Upper lobe of right lung (tissue), 1 donor: ENCODE measurements at places on chromosomes 5 and 9. TPM values are rescaled to one million over a fixed set of nuclear protein-coding genes. Genes with fewer than 3 reads are reported as not detected.

DNA sequence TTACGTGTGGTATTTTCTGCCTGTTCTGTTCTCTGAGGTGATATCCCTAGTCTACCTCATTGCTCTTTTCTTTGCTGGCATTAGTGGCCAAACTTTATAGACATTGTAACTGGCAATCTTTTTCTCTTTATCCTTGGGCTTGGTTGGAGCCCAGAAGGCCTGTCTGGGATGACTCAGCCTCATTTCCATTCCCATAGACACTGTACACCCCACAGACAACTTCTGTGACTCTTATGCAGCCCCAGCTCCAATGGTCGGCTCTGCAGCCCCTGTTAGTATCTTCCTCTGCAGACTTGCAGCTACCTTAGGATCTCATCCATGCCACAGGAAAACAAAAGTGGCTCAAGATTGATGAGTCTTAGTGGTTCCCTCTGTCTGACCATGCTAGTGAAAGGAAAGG, 79.8 kb downstream of the CFAP95 start:
- DNase-seq = no peak

DNA sequence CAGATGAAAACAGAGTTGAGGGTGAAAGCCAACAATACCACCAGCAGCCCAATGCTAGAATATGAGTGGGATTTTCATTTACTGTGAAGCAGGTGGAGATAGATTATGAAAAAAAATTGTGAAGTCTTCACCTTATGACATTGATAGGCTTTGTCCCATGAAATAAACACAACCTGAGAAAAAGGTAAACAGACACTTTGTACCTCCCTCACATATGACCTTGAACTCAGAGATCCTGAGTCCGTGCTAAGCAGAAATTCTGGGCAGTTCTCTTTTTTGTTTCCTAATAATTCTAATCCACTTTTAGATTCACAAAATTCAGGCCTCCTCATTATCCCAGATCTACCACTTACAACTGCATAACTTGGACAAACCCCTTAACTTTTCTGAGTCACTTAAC, 127.3 kb upstream of the RORB start:
- DNase-seq = no peak

GRCh38 chr9:116653348-116654058, 33.6 kb upstream of the TRIM32 start:
- DNase-seq = no peak

DNA sequence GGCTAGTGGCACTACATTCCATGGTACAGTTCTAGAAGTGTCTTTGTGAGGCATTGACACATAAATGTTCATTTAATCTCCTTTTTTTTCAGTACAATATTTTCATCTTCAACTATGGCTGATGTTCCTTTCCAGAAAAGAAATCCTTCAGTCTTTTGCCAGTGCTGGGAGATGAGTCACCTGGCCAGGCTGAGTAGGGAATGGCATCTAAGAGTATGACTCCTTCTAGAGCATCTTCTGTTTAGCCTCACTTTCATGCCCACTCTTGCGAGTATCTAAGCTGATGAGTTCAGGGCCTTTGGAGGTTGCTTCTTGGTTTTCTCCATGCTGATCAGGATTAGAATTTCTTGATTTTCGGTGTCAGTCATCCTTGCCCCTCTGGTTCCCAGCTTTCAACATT, 124.4 kb downstream of the SLC28A3 start:
- no peak for DNase-seq

- no peak for DNase-seq
Observed at GRCh38 chr5:83516377-83516776, 44.8 kb downstream of the VCAN start.

- DNase-seq = no peak
Observed at GRCh38 chr9:17894501-17895160, 315.8 kb downstream of the SH3GL2 start.

DNA sequence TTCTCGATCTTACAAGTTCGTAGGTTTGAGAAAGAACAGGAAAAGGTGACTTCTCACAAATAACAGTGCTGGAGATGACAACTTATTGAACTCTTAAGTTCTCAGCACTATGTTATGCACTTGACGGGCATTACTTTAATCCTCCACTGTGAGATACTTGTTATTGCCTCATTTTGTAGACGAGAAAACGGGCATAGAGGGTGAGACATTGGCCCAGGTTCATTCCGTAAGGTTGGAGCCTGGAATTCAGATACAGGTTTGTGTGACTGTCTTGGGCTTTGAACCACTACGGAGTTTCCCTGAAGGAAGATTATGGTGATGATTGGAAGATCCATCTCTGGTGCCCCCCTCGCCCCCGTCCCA, 657 bp downstream of the MAT2B start:
- no peak for DNase-seq

DNA sequence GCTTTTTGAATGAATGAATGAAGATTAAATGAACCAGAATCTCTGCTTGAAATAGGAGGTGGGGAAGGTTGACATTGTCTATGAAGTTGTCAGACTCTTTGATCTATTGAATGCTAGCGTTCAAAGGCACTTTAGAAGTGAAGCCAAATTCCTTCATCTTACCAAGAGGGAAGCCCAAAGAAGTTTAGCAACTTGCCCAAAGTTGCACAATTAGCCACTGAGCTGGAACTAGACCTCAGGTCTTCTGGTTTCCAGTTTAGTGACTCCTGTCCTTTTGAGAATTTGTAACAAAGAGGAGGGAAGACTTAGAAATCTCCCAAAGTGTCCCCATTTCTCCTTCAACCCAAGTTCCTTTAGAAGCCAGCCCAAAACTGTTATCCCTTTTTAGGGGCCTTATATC, 20.7 kb upstream of the SLC1A3 start:
- DNase-seq = no peak

- no peak for DNase-seq
Observed at GRCh38 chr9:9498846-9499245, 1114.0 kb downstream of the PTPRD start.

GRCh38 chr5:39057734-39058133, 16.5 kb downstream of the RICTOR start:
- no peak for DNase-seq

DNA sequence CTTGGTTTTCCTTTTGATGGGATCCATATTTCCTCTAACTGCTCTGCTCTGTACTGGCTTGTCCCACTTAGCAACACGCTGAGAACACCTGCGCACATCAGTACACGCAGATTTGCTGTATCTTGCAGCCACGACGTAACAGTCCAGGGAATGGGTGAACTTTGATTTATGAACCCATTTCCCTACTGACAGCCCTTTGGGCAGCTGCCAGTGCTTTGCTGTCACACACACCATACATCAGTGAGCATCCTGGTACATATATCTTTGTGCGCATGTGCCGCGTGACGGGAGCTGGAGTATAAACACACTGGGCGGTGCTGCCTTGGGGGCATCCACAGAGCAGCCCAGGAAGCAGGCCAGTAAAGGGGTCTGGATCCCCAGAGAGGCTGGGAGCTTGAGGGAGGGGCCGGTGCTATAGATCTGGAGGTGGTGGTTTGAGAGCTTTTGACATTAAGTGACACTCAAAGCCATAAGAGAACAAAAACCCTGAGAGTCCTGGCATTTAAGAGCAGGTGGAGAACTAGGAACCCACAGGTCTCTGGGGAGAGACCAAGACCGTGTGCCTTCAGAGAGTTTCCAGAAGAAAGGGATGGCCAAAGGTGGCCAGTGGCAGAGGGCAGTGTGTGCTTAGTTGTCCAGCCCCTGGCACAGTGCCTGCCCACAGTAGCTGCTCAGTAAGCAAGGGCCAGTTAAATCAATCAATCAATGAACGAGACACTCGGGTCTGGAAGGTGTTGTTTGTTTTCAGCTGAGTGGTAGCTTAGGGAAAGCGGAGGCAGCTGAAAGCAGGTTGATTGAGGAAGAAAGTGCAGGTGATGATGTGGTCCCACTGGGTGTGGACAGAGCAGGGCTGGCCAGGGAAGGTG, 53.7 kb downstream of the LMX1B start:
- no peak for DNase-seq

DNA sequence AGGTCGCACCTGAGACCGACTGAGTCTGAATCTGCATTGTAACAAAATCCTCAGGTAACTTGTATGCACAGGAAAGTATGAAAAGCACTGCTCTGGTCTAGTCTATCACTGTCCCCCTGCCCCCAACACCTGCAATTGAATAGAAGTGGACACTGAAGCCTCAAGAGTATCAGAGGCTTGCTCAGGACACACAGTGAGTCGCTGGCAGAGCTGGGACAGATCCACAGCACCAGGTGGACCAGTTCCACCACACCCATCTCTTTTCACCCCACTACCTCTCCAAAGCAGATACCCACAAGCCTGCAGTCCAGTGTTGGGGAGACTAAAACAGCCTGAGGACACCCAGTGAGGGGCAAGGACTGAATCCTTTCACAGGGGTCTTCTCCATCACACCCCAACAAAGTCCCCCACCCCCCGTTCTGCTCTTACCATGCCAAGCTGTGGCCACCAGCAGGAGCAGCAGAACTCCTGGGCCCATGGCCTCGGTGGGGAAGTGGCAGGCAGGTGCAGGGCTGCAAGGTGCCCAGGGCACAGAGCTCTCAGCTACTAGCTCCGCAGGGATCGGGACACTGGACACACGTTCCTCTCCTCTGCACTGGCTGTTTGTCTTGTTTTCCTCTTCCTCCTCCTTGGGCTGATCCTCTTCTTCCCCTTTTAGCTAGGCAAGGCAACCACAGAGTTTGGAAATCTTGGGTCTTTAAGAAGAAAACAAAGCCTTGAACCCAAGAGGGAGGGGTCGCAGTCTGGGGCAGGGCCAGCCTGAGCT, at the start of gene CSF1R:
Gene CSF1R, minus strand, starts transcription at position 605 of the 766 bp plus-strand sequence. Its CDS starts 127 bp downstream, at position 478.
- DNase-seq = peak; percentile 65

DNA sequence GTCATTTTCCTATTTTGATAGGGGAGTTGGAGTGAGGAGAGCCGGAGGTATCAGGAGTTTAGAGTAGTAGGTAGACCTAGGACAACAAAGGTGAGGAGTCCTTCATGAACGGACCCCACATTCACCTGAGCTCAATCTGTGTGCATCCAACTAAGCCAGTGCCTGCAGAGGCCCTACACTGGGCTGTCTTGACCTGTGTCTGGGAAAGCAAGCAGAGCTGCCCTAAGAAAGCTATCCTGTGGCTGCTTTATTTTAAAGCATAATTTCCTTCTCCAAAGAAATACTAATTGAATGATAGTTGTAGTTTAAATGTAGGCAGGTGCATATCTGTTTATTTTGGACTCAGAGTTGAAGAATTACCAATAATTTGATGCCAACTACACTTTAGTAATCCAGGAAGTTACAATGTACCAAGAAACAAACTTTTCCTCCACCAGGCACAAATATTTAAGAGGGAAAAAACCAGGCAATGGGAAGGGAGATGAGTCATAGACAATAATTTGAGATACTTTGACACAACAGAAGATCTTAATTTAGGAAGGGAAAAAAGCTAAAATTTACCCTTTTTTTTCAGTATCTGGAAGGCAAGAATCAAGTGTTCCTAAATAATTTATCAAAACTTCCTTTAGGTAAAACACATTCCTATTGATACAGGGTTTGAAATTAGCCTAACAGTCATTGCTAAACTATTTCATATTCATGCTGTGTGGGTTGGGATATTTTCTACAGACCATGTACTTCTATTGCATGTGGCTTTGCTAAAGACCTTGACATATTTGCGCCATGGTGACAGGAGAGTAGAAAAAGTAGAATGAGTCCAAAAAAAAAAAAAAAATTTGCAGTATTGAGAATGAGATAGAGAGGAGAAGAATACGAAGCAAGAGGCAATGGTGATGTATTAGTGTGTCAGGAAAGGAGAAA, 376.6 kb upstream of the TUSC1 start:
- DNase-seq = no peak

DNA sequence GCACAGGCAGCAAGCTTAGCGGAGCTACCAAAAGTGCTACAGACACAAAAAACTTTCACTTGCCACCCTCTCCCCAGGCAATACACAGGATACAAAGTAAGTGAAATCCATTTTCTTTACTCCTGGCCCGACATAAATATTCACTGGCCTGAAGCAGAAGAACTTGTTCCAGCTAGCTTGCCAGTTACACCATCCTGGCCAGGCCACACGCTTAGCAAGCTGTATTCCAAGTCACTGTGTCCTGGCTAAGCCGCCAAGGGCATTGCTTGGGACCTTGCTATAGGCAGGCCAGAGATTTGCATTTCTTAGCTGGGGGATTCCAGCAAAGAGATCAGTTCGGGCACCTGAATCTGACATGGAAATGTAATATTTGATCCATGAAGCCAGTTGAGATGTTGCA, 71.0 kb upstream of the SLC1A3 start:
- DNase-seq = no peak

DNA sequence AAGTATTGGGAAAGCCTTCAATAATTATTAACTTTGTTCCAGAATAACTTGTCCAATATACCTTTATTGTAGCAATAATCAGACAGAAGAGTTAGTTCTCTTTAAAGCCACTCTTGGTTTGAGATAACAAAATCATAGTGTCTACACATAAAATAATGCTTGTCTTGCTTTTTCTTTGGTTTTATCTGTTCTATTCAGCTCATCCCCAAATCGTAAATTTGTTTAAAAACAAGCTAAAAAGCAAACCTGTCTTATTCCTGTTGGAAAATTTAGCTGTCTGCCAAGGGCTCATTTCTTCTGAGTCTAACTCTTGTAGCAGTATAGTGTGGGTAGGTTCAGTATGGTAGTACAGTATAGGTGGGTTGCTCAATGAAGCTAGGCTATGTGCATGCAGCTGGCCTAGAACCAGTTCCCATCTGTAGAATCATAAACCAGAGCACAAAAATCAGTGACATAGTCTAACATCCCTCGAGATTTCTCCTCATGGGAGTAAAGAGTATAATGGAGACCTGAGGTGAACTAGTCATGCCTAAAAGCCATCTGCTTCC, 17.9 kb upstream of the APBA1 start:
- DNase-seq = no peak

GRCh38 chr5:24606971-24607370, 37.8 kb downstream of the CDH10 start:
- DNase-seq = no peak

DNA sequence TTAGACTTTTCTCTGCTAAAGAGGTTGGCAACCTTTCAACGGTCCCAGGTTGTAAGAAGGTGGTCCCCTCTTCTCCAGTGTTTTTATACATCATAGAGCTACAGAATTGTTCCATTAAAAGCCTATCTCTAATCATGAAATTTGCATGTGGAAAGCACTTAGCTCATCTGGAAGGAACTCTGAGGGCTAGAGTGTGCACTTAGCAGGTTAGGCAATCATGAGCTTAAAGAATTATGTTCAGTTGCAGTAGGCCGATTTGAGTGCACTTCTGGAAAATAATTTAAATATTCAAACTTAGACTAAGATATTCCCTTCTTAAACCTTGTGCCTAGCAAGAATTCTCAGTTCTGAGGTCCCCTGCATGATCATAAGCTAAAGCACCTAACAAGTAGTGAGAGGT, 468.7 kb downstream of the SPATA31D1 start:
- DNase-seq = no peak

DNA sequence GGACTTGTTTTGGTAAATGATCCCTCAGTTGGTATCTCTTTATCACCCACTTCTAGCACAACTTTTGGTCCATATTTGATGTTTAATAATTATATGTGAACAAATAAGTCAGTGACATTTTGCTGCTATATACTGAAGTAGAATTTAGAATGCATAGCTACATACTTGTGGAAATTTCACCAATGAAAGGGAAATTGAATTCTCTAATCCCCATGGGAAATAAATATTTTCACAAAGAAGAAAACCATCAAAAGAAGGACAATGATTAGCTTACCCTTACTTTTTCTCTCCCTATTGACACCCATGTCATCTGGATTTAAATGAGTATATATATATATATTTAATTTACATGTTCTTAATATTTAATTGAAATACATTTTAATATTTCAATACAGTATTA, 94.3 kb upstream of the DAB2 start:
- no peak for DNase-seq

Gene KIF12
- 6.2 TPM for total RNA-seq

Gene IL3
- not detected for total RNA-seq

Gene FOXD4
- total RNA-seq = 0.75 TPM

Gene CBY3
- not detected for total RNA-seq

Gene C7
- 302 TPM for total RNA-seq

Gene PCDHGA10
- 6.2 TPM for total RNA-seq

Gene PPP6C
- total RNA-seq = 42.2 TPM

Gene C6
- 0.69 TPM for total RNA-seq

Gene CNTFR
- total RNA-seq = 2.9 TPM
